CD4-positive, alpha-beta T cell treated with Interleukin-4 for 1 hour (primary cell): ENCODE measurements at places on chromosomes 4 and X.

GRCh38 chr4:94208918-94209317 lies 1.3 kb downstream of the SMARCAD1 start:
- no peak for DNase-seq

DNA sequence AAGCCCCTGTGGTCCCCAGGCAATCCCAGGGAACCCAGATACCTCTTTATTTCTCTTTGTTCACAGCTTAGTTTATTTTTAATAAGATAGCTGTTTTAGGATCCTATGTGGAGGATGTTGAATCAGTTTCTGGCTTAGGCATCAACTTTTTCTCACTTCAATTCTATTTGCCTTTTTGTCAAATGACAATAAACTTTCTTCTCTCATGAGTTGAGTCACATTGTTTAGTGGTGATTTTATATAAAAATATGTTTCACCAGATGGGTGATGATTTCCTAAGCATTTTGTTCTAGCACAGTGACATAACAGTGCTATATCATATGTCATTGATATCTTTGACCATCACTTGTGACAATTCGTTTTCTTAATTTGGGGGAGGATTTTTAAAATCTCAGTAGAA lies 198.1 kb upstream of the PUDP start:
- no peak for DNase-seq

- DNase-seq: no peak
Observed at GRCh38 chrX:2618516-2618915, 72.6 kb upstream of the CD99 start.

DNA sequence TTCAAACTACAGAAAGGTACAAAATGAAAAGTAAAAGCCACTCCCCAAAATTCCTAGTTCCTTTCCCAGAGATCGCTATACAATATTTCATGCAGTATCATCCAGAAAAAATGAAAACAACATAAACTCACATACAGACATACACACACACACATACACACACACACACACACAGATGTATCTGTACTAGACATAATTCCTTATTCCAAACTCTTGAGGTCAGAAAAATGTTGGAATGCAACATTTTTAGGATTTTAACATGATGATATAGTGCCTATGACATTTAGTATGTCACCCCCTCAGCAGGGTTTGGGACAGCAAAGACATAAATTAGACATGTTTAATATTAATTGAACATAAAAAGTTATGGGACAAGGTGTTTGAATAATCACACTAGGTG lies 73.4 kb upstream of the LHFPL1 start:
- no peak for DNase-seq

GRCh38 chrX:55796496-55796895 lies 78.9 kb downstream of the RRAGB start:
- DNase-seq: no peak

DNA sequence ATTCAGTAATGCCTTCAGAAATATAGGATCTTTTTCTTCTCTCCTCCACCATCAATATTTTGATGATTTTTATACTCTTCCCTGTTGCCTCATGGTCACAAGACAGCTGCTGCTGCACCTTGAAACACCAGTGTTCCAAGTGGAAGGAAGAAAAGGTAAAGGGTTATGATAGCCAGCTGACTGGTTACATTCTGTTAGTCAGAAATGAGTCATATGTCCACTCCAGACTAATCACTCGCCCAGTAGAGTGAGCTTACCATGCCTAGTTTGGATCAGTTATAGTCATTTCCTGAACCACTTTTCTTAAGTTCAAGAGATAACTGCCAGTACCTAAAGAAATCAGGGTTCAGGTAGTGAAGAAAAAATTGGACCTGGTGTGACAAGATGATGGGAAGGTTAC lies 532.3 kb upstream of the SMIM31 start:
- DNase-seq: no peak

DNA sequence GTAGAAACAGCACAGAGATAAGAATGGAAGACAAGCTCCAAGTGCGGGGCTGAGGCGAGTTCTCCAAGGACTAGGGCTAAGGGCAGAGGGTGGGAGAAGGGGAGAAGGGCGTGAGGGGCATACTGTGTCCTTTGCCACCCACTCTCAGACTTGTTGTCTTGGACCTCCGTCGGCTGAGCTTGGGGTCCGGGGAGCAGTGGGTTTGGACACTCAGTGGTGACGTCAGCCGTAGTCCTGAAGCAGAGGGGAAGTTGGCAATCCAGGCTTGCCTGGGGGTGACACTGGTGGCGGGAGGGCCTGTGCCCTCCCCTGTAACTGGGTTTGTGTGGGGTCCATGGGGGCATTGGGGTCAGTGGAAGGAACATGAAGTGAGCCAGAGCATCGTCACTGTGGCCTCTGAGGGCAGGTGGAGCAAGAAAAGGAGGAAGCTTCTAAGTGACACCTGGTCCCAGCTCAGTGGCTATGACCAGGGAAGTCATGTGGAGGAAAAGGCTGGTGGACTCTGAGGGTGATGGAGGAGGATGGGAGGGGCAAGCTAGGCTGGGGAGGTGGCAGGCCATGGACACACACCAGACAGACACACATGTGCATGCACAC lies 17.6 kb downstream of the CD99 start:
- no peak for DNase-seq

- DNase-seq: no peak
Observed at GRCh38 chr4:112511093-112511802, 4.7 kb downstream of the NEUROG2 start.

DNA sequence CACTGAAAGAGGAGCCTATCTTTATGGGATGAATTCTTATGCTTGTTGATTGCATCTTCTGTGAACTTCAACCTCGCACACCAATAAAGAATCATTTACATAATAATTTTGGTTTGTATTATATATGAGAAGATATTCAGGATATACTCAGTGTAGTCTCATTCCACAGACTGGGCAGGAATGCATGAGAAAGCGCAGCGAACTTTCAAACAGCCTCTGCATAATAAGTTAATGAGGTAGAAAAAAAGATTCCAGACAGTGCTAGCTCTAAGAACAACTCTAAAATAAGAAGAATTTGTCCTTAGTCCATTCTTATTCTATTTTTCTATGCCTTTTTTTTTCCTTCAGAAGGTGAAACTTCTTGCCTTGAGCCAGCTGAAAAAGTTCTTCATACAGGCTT lies 224.3 kb upstream of the CTSO start:
- DNase-seq: no peak

- no peak for DNase-seq
Observed at GRCh38 chrX:14802943-14803710, 69.7 kb downstream of the FANCB start.
